Stimulated activated CD8-positive, alpha-beta memory T cell treated with anti-CD3 and anti-CD28 coated beads, Interleukin-12 subunit alpha, Interleukin-12 subunit beta, amount 100 ng/mL, for 1 hour (primary cell): ENCODE measurements at places on chromosomes 13 and 19.

GRCh38 chr13:97474349-97474980 lies 40.5 kb downstream of the RAP2A start:
- no peak for DNase-seq

- DNase-seq, result no peak
These were observed 11.4 kb downstream of the XRCC1 start for GRCh38 chr19:43563816-43564457.

DNA sequence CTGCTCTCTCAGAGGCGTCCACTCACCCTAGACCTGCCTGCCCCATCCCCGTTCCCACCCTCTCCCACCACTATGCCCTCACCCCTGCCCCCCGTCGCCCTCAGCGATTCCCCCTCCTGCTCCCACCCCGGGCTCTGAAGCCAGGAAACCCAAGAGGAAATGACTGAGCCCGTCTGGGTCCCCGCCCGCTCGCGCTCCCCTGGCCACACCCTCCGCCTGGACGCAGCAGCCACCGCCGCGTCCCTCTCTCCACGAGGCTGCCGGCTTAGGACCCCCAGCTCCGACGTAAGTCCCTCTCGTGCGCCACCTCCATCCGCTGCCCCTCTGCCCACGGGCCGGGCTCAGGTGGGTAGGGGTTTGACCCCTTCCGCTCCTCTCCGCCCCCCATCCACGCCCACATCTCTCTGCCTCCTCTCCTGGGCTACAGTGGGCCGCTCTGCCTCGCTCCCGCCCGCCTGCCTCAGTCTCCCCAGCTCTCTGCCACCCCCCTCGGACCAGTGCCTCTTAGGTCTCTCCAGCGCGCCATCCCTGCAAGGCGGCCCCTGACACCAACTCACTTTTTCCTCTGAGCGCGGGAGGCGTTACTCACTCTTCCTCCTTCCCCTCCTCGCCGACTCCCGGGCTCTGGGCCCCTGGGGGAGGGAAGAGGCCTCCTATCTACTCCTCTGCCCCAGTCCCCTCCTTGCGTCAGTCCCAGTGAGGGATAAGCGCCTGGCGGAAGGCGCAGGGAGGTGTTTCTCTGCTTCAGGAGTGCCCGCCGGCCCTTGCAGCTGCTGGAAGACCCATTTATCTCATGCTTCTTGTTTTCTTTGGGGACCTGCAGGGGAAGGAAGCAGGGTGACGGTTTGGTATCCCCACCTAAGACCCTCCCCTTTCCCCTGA lies at the start of gene FXYD5:
FXYD5 (plus strand) TSS at position 211 of the 882 bp plus-strand sequence. CDS start 816 bp downstream, outside the sequence.
- DNase-seq, result peak; percentile 76

GRCh38 chr13:49494645-49495044 lies 1.1 kb upstream of the PHF11 start:
- no peak for DNase-seq

DNA sequence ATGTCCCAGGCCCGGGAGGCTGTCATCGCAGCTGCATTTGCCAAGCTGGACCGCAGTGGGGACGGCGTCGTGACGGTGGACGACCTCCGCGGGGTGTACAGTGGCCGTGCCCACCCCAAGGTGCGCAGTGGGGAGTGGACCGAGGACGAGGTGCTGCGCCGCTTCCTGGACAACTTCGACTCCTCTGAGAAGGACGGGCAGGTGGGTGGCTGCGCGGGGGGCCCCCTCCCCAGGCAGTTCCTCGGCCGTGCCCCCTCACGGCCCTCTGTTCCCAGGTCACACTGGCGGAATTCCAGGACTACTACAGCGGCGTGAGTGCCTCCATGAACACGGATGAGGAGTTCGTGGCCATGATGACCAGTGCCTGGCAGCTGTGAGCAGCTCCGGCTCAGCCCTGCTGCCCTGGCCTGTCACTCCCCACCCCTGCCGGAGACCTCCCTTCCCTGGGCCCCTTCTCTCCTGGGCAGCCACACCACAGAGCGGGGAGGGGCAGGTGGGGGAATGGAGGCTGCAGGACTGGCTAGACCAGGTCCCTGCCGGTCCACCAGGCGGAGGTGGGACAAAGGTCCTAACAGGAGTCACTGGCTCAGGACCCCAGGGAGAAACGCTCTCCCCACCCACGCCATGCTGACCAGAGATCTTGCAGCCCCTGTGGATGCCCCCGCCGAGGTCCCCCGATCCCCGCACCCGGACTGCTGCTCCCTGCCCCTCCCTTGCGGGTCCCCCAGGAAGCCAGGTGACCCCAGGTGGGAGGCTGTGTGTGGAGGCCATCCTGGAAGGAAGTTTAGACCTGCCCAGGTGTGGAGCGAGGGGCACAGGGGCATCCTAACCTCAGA lies 1.1 kb downstream of the CAPS start:
- no peak for DNase-seq
